GM18507 (cell line): ENCODE measurements at places on chromosomes 12 and 14.

GRCh38 chr12:119631930-119632678 lies 35.8 kb upstream of the PRKAB1 start:
- DNase-seq: no peak

DNA sequence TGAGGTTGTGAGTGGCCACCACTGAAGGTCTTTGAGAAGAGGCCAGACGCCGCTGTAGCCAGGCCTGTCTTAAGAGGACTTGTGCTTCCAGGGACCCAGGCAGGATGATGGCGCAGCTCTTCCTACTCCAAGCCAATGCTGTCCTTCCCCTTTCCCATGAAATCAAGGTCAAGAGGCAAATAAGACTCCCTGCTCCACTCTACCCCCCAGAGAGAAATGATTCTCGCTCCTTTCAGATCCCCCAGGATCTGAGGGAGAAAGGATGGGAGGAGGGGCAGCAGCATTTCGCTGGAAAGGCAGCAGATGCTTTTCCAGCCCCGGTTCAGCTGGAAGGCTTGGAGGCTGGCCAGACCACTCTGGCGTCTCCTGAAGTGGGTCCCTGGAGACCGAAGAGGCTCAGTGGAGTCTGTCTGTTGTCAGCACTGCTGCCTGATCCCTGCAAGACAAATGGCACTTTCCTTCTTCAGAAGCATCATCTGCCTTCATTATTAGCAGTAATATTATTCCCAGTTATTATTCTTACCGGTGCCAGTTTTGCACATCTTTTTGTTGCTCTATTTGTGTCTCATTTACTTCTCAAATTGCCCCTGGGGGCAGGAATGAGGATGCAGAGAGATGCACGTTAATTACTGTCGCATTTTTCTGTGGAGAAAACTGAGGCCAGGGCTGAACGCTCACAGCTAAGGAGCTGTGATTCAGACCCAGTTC lies 51.4 kb downstream of the C14orf132 start:
- no peak for DNase-seq

DNA sequence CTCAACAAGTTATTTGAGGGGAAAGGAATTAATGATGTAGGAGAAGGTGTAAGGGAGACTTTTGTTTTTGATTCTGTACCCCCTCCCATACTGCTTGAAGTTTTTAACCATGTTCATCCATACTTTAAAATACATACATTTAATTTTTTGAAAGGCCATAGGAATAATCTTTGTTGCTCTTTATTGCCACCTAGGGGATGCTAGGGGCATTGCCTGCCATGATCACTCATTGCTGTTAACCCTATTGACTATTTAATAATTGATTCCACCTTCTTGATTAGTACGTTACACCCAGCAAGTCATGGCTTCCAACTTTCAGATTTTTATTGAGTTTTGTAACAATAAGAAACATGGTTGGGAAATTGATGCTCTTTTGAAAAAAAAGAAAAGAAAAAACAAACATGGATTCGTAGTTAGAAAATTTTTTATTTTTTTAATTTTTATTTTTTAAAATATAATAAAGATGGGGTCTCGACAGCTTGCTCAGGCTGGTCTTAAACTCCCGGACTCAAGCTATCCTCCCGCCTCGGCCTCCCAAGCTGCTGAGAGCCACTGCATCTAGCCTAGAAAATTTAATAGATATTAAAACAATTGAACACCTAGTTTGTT lies 8.5 kb upstream of the PRKAB1 start:
- no peak for DNase-seq

DNA sequence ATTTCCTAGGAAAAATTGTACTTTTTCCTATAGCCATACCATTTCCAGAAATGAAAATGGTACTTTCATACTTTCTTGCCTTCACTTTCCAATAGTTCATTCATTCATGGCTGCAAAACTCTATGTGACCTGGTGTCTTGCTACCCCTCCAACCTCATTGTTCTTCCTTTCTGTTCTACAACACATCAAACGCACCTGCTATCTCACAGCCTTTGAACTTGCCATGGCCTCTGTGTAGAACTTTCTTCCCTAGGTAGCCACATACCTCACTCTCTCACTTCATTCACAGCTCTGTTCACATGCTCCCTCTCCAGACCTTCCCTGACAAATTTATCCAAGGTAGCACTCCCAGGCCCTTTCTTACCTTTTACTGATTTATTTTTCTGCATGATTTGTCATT lies 149.2 kb downstream of the DUSP6 start:
- no peak for DNase-seq

DNA sequence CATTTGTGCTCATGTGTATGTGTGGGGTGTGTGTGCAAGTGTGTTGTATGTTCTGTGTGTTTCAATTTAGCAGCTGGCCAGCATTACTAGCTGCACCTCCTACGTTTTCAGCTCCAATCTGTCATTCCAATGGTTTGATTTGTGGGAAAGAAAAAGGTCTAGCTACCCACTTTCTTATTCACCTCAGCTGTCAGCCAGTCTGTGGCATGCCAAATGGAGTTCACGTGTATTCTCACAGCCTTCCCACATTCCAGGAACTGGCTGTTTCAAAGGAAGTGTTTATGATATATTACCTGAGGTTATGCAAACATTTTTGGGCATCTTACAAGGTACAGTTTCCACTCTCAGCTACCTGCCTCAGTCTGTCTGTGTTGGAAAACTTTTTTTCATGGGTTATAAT lies 220.2 kb upstream of the CPNE8 start:
- no peak for DNase-seq

DNA sequence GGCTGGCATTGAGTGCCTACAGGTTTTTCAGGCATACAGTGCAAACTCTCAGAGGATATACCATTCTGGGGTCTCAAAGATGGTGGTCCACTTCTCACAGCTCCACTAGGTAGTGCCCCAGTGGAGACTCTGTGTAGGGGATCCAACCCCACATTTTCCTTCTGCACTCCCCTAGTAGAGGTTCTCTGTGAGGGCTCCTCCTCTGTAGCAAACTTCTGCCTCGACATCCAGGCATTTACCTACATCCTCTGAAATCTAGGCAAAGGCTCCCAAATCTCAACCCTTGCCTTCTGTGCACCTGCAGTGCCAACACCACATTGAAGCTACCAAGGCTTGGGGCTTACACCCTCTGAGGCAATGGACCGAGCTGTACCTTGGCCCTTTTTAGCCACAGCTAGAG lies 179.2 kb downstream of the CCDC91 start:
- DNase-seq: no peak

- no peak for DNase-seq
Observed at GRCh38 chr14:102225386-102225785, 79.6 kb downstream of the MOK start.

- DNase-seq: no peak
Observed at GRCh38 chr12:64791036-64791435, 31.8 kb upstream of the GNS start.

GRCh38 chr12:41437563-41437962 lies 249.4 kb downstream of the PDZRN4 start:
- DNase-seq: no peak

- DNase-seq: no peak
Observed at GRCh38 chr14:68891851-68892660, 87.0 kb downstream of the ACTN1 start.
